Activated T-helper 17 cell treated with anti-CD3 and anti-CD28 coated beads, Interleukin-2, amount 50 U/mL, for 72 hours (primary cell): ENCODE measurements at places on chromosomes 2 and 18.
A peak's percentile ranks its signal among the peaks of the same experiment; 100 is the strongest.

DNA sequence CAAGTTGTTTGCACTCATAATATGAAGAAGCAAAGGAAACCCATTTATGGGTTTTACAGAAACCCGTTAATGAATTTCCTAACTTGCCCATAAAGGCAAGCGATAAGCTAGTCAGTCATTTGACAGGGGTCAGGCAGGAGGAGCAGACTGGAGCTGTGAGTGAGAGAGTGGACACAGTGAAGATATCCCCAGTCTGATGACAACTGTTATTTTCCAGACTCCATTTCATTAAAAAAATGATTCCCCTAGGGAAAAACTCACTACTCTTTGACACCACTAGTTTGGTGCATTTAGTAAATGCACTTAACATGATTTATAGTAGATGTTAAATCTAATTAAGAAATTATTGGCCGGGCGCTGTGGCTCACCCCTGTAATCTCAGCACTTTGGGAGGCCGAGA, 80.8 kb downstream of the TGIF1 start:
- no peak for ATAC-seq

GRCh38 chr18:34956663-34957062, 84.5 kb upstream of the MAPRE2 start:
- ATAC-seq: no peak

GRCh38 chr2:191029280-191029950, 15.4 kb upstream of the STAT1 start:
- peak; percentile 15 for ATAC-seq

DNA sequence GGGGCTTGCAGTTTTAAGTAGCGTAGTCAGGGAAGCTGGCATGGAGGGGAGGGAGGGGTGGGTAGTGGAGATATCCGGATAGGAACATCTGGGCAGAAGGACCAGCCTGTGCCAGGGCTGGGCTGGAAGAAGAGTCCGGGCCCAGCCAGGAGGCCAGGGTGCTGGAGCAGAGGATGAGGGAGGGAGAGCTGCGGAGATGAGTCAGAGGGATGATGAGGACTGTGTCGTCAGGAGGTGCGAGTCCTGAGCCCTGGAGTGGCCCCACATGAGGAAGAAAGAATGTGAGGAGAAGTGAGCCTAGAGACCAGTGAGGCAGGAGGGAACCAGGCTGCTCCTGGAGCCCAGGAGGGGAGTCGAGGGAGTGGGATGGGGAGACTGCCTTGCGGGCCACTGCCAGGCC, 82.4 kb downstream of the CTIF start:
- ATAC-seq: no peak

DNA sequence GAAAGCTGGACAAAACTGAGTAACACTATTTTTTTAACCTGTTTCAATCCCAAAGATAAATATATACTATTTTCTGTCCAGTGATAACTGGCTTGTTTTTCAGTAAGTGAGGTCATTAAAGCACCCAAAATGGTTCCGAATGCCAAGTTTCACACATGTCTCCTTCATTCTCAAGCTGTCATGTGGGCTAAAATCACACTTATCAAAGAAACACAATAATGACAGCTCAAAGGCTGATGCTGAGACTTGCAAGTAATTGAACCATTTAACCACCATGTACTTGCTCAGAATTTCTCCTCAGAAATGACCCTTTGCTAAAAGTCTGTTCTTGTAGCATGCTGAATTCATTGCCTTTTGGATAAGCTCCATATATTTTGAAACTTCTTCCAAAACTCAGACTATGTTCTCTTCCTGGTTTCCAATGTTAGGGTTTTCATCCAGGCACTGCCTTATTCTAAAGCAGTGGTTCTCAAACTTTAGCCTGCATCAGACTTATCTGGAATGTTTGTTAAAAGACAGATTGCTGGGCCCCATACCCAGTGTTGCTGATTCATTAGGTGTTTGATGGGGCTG, 149.8 kb downstream of the VWC2L start:
- no peak for ATAC-seq

DNA sequence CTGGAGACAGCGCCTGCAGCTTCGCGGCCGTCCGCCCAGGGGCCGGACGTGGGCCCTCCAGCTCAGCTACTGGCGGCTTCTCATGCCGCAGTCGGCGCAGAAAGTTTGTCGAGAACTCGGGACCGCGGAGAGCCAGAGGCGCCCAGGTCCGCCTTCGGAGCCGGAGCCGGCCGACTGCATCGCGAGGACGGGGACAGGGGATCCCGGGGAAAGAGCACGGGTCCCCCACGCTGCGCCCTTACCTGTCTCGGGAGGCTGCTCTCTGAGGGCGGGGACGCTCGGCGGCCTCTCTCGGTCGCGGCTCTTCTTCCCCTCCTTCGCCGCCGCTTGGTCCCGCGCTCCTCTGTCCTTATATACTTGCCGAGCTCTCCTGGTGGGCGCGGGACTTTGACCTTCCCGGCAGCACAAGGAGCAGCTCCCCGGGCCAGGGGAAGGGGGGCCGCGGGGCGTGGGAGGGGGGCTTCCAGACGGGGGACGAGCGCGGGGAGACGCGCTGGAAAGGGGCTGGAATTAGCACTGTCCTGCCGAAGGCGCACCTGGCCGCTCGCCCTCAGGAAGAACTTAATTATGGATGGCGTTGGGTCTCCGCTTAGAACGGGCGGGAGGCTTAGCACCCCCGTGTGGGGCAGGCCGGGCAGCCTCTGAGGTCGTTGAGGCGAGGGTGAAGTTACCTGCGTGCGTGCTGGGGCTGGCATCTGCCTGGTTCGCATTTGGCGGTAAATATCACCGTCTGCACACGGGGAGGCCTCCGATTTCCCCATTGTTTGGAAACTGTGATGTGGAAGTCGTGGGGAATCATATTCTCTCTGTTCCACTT, at the start of gene POMC:
TSS of gene POMC (minus strand) at position 325 of the 817 bp plus-strand sequence. CDS start 3,808 bp downstream, outside the sequence.
- peak; percentile 74 for ATAC-seq

GRCh38 chr2:169715379-169716237, 18.0 kb upstream of the KLHL23 start:
- no peak for ATAC-seq

GRCh38 chr2:1203772-1204171, 209.5 kb upstream of the TPO start:
- ATAC-seq: no peak

- ATAC-seq: peak; percentile 91
These were observed 5.4 kb upstream of the IL1R1 start for GRCh38 chr2:102137138-102137537.

DNA sequence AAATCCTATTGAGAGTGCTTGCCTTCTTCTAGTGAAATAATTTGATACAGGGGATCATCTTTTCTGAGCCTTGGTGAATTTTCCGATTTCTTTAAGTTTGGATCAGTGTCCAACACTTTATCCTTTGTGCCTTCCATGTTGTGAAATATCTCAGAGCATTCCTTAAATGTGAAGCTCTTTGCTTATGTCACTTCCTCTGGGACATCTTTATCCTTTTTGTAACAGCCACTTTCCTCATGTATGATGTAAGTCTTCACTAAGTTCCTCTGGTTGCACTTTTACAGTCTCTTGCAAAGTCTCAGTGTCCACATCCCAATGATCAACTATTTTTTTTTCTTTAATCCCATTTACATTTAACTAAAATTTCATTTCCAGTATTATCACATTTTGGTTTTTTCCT, 254.2 kb downstream of the EN1 start:
- ATAC-seq: no peak

GRCh38 chr18:54742659-54743604, 85.3 kb upstream of the RAB27B start:
- no peak for ATAC-seq

GRCh38 chr2:182949572-182950189, 83.2 kb upstream of the FRZB start:
- no peak for ATAC-seq

GRCh38 chr2:119934319-119934718, 78.6 kb upstream of the EPB41L5 start:
- no peak for ATAC-seq

GRCh38 chr2:186751790-186752189, 57.9 kb downstream of the FAM171B start:
- peak; percentile 59 for ATAC-seq

DNA sequence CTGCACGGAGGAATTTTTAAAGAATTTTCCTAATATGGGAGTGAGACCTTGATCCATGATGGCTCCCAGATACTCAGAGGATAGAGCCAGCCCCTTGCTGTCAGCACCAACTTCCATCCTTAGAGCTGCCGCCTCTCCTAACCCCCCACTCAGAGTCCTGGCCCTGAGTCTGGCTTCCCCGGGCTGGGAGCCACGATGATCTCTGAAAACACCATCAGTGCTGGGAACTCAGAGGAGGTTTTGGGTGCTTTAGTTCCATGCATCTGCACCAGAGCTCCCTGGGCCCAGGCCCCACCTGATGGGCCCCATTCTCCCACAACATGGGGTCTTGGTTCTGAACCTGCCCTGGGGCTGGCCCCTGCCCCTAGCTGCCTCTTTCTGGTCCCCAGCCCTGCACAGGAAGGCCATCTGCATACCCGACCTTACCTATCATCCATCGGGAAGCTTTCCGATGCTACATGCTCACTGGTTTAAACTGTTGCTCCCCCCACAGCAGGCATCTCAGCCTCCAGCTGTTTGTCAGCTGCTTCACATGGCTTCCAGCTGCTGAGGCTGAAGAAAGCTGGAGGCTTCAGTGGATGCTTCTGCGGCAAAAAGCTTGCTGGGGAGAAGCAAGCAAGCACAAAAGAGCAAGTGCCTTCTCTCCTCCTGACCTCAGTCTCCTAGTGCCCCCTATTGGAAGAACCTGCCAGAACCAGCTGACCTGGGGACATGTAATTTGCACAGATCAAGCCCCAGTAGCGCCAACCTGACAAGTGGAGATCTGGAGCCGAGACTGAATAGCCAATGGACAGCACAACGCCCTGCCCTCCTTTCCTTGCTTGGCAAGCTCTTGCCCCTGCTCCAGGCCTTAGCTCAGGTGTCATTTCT, 24.2 kb upstream of the RHOB start:
- peak; percentile 30 for ATAC-seq

DNA sequence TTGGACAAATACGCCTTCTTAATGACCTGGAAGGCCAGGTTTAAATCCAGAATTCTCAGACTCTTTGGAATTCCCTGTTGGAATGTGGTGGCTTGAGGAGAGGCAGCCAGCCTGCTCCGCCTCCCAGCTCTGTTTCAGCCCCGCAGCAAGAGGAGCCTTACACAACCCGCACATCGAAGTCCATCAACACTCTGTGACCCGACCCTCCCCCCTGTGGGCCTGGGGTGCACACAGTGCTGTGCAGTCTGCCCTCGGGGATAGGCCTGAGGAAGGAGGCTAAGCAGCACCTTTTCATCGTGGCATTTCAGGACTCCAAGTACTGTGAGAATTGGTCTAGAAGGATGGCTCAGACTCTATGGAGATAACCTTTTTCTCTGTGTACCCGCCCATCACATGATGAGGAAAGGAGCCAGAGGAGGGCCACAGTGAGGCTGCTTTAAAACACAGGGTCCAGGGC, 73.7 kb downstream of the GREB1L start:
- no peak for ATAC-seq

- ATAC-seq: no peak
These were observed 6.9 kb upstream of the ZEB2 start for GRCh38 chr2:144526831-144527230.

DNA sequence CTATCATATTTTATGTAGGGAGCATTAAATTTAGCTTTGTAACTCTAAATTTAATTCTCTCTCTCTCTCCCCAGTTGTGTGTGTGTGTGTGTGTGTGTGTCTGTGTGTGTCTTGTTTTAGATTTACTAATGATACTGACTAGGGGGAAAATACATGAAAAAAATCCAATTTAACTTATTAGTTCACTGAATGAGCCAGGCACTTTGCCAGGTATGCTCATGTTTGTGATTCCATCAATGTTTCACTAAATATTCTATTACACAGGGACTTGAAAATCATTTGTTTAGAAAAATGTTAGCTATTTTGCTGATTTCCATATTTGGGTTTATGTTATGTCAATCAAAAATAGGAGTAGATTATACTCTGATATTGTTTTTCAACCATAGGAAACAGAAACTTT, 203.7 kb upstream of the ZNF804A start:
- no peak for ATAC-seq

DNA sequence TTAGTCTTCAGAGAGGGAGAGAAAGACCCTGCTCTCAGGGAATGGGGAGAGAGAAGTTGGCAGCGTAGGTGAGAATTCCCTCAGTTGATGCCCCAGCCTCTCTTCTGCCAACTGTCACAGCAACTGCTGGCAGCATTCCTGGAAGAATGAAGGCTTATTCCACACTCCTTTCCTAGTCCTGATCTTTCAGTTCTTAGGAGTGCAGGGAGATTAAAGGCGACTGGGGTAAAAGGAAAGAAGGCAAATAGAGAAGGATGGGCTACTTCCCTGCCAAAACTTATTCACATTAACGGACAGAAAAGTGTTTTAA, 65.9 kb upstream of the ACAA2 start:
- ATAC-seq: no peak

DNA sequence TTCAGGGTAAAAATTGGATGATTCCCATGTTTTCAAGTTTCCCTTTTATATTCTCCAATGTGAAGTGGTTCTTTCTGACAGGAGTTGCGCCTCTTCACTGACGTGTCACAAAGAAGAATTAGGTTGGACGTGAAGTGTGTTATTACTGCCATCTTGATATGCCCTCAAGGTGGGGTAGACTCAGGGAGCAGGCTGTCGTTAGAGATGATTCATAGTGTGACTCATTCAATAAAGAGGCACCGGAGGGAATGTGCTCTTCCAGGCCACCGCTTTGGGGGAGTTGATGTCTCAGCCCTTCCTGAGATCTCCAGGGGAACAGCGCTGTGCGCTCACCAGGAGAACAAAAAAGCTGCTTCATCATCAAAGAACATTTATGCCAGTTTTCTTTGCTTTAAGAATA, 3.6 kb upstream of the DGKD start:
- ATAC-seq: peak; percentile 71

- no peak for ATAC-seq
These were observed 351.2 kb downstream of the CDH2 start for GRCh38 chr18:27825689-27826088.

DNA sequence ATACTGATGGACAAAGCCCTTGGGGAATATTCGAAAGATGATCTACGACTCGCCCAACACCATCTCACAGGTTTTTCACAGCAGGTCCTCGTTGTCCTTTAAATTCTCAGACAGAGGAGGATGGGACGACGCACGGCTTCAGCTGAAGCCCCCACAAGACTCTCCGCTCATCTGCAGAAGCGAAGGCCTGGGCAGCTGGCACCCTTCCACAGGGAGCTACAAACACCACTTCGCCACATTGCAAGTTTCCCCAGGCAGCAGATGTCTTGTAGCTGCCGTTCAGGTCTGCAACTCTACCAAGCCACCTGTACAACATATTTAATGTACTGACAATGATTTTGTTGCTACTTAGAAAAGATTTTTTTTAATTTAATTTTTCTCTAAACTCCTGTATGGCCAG, 642.9 kb downstream of the ZEB2 start:
- no peak for ATAC-seq

DNA sequence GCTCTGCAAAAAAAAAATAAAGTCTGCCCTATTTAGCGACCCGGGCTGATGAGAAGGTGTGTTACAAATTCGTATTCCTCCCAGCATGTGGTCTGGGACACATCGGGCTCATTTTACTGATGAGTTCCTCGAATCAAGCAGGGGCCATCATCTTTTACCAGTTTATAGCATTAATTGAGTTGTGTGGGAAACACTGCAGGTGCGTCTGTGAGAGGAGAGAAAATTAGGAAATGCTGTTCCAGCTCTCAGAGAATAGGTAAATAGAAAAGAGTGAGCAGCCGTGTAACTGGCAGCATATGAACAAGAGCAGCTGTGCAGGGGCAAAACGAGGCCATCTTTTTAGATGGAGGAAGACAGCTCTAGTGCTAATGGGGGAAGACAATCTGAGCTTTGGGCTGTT, 216.7 kb downstream of the SETBP1 start:
- ATAC-seq: no peak

GRCh38 chr2:96537734-96538486, 1.4 kb downstream of the ARID5A start:
- peak; percentile 44 for ATAC-seq
